ENCODE measurements at places on chromosomes 1 and 21.

DNA sequence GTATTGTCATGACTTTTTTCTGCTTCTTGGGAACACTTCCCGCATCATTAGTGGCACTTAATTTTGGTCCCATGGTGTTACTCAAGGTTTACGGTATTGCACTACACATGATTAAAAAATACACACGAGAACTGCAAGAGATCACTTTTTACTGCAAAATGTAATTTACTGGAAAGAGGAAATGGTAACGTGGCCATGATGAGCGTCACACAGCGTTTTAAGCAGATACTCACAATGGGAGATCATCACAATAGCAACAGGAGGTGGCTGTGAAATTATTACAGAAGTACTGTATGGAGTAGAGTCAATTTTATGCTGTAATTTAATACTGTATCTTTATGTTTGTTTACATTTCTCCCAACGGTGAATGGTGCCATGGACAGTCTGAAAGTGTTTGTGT, 1510.3 kb downstream of the AMY1C start:
- no peak for DNase-seq

DNA sequence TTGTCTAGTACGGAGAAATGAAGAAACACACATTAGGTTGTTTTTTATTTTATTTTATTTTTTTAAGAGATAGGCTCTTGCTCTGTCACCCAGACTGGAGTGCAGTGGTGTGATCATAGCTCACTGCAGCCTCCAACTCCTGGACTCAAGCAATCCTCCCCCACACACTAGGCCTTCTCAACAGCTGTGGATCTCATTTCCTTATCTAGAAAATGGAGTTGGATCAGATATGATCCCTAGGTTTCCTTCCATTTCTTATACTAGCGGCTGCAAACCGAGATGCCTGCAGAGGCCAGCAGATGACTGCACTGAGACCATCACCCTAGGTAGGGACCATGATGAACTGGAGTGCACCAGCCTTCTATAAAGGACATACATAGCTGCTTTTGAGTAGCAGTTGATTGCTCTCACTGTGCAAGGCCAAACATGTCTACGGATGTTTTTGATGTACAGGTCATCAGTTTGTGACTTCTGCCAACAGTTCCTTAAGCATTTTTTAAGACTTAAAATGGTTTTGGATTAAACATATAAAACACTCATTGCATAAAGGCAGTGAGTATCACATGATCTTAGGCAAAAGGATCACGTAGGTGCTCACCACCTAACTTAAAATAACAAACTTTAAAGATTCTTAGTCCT, 11.4 kb upstream of the KLHL12 start:
- no peak for DNase-seq

DNA sequence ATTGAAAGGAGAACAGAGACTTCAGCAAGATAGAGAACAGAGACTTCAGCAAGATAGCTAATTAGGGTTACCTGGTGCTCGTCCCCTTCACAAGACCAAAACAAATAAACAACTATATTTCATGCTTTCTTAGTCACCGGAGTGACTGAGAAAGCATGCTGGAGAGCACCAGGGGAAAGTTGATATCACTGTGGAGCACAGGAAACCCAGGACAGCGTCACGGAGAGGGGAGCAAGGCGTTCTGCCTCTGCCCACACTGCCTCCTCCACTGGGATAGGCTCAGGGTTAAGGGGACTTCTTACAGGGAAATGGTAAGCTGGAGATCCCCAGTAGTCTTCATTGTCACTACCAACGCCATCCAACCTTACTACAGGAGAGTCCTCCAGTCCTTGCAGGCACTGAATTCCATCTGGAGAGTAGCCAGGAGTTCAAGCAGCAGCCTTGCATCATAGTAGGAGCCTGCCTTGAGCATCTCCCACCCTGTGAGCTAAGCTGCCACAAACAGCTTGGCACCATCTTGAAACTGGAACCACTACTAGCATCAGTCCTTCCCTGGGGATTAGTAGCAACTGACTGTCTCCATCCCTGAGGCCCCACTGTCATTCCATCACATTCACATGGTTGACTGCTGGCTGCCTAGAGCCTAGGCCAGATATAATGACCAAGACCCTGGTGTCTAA, 239.4 kb downstream of the PLPP3 start:
- DNase-seq = no peak

DNA sequence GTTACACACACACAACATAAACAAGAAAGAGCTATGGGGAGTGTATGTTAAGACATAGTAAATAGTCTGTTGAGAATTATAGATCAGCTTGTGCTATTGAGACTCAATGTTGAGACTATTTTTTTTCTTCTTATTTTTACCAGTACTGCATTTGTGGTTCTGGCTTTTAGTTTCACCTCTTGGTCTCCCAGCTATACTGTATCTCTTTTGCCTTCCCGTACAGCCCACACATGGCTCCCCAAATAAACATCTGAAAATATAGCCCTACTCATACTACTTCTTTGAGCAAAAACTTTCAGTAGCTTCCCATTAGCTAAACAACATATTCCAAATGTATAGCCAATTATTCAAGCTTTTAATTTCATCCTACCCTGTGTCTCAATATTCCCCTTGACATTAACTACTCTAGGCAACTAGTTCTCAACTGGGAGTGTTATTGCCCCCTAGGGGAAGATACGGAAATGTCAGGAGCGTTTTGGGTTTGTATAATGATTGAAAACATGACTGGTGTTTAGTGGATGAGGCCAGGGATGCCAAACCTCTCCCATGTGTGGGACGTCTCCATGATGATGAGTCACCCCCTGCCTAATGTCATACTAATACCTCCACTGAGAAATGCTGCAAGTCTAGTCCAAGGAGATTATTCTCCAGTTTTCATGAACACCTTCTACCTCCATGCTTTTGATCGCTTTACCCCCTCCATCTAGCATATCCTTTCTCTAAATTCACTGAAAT, 6.8 kb downstream of the RPE65 start:
- no peak for DNase-seq

- no peak for DNase-seq
Measured at GRCh38 chr1:87506147-87506546, 177.5 kb downstream of the LMO4 start.

DNA sequence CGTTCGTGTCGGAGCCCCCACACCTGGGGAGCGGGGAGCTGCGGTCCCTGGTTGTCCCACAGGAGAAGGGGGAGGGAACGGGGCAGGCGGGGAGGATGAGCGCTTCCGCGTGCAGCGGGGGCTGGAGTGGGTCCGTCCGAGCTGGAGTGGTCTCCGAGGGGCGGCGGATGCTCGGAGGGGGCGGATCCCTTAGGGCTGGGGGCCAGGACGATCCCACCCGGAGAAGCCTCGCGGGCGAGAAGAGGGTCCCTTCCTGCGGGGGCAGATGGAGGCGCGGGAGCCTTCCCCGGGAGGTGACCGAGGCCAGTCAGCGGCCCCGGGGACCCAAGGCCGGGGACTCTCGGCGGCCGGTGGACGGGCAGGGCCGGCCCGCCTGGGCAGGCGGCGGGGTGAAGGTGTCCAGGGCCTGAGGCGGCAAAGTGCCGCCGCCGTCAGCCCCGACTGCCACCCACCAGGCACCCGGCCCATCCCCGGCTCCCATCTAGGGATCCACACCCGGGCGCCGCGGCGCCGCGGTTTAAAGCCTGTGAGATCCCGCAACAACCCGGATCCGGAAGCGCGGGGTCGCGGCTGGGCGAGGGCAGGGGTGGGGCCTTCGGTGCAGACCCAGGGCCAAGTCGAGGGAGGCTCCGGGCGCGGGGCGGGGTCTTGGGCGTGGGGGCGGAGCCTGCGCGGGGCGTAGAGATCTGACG, 5.3 kb upstream of the CCDC27 start:
- DNase-seq = peak; percentile 88

GRCh38 chr1:27755865-27756264, 17.2 kb upstream of the STX12 start:
- no peak for DNase-seq

DNA sequence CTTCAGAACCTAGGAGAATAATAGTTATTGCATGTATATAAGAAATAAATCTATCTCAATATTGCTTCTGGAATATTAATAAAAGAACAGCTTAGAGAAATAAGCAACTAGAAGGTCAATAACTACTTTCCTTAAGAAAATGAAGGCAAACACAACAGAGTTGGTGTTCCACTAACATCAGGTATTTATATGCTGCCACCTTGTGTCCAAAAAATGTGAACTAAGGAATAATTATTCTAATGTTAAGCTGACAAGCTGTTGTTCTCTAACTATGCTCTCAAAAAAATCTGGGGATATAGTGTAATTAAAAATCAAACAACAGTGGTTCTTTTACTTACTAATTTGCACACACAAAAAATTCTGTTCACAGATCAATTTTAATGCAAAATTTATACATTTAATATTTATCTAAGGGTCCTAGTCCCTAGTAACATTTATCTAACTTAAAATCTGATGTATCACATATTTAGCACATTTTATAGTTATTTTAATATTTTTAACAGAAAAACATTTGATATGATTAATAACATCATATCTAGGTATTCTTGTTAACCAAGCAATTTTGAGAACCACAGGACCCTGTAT, 39.6 kb downstream of the UCHL5 start:
- peak; percentile 30 for DNase-seq

DNA sequence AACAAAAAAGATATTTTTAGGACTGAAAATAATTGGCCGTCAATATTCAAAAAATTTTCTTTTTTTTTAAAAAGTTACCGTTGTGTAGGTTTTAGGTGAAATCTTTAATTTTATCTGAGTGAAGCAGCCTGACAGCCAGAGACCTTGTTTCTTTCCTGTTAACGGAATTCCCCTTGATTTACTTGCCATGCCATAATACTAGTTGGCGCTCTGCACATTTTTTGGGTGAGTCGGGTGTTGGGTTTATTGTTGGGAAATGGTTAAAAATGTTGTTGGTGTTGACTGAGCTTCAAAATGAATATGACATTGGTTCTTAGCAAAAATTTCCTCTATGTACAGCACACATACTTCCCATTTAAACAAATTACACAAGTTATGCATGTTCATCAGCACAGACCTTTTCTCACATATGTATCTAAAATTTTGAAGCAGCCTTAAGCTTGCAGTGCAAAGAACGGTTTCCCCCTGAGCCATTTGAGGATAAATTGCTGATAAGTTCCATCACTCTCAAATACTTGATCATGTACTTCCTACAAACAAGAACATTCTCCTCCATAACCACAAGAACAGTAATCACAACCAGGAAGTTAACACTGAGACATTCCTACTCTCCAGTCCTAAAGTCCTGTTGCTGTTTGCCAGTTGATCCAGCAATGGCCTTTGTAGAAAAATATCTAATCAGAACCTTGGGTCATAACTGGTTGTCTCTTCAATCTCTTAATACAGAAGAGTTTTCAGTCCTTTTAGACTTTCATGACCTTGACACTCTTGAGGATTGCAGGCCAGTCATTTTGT, 34.2 kb downstream of the CAMTA1 start:
- no peak for DNase-seq

GRCh38 chr1:25680701-25681100, 64.1 kb downstream of the MAN1C1 start:
- no peak for DNase-seq

DNA sequence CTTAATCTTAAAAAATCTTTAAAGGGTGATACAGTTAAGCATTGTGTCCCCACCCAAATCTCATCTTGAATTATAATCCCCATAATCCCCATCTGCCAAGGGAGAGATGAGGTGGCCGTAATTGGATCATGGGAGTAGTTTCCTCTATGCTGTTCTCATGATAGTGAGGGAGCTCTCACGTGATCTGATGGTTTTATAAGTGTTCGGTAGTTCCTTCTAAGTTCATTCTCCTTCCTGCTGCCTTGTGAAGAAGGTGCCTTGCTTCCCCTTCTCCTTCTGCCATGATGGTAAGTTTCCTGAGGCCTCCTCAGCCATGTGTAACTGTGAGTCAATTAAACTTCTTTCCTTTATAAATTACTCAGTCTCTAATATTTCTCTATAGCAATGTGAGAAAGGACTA, 10.7 kb downstream of the DHRS3 start:
- no peak for DNase-seq

DNA sequence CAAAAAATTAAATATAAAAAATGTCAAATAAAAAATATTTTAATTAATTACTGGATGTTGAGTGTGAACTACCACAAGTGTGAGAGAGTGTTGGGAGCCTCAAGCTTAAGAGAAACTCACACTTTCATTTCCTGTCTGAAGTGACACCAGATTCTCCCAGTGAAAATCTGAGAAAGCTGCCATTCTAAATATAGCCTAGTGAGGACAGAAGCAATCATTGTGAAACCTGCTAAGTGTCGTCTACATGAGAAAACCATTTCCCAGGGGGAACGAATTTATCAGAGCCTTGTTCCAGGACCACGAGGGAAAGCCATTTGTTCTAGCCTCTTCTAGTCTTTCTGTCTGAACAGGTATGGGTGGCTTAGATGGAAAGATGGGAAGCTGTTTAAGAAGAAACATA, 329.3 kb upstream of the PRMT6 start:
- DNase-seq = no peak

DNA sequence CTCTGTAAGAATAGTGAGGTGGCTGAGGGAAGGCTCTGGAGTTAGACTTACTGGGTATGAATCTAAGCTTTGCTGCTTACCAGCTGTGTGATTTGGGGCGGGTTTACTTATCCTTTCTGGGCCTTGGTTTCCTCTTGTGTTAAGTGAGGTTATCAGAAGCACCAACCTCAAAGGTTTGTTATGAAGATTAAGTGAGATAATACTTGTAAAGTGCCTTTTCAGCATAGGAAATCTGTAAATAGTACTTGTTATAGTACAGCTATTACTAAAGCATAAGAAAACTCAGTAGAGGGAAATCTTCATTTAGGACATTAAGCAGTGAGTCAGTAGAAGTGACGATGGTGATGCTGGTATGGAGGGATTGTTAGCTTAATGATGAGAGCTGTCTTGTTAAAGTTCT, 12.1 kb downstream of the HHAT start:
- DNase-seq = peak; percentile 44

DNA sequence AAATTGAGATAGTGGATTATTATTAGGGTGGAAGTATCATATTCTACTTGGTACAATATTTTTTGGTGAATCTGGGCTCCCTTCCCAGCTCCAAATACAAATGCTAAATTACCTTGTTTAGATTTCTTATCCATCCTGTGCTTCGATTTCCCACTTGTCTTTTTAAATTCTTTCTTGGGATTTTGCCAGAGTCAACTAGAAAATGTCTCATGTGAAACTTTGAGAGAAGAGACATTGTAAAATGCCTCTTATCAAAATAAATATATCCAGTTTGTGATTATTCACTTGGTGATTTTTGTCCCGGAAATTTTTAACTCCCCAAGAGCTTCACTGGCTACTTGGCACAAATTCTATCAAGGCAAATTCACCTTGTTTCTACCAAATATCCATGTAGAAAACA, 202.0 kb downstream of the FMN2 start:
- no peak for DNase-seq

GRCh38 chr1:26067432-26067911, at the start of gene TRIM63:
Gene TRIM63, minus strand, starts transcription at chr1:26067630. Its CDS starts 136 bp downstream, at chr1:26067494.
- no peak for DNase-seq

DNA sequence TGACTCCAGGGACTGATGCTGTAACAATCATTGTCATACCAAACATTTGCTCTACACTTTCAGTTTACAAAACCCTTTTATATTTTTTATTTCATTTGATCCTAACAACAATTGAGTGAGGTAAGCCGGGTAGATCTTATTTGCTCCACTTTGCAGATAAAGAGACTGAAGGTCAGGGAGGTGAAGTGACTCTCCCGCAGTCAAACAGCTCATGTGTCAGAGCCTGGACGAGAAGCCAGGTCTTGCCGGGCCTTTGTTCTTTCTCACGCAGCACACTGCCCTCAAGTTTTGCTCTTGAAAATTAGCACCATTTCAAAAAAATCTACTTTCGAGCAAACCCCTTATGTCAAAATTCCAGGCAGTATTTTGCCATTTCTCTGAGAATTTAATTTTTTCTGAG, 65.2 kb downstream of the CD247 start:
- no peak for DNase-seq

- DNase-seq = no peak
Measured at GRCh38 chr1:13751985-13752384, 52.0 kb downstream of the PRDM2 start.
